ENCODE measurements at places on chromosomes 2 and 18. TPM values are rescaled to one million over a fixed set of nuclear protein-coding genes. Genes with fewer than 3 reads are reported as not detected.

GRCh38 chr2:235951493-235951892 lies 216.7 kb downstream of the GBX2 start:
- no peak for DNase-seq

DNA sequence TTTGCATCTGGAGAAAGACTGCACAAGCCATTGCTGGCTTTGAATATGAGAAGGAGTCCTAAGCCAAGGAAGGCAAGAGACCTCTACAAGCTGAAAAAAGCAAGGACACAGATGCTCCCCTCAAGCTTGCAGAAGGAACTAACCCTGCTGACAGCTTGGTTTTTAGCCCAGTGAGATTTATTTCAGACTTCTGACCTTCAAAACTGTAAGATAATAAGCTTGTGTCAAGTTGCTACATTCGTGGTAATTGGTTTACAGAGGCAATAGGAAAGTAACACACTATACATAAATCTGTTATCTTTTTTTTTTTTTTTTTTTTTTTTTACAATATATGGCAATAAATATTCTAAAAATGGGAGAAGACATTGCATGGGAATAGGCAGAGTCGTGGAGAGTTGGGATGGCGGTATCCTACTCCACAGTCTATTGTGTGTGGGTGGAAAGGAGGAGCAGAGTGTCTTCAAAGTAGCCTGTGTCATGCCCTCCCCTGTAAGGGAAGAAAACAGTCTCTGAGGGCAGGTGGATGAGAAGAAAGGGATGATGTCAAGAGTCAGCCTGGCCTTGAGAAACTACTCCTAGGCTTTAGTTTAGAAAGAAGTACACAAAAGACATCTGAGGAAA lies 196.9 kb downstream of the THSD7B start:
- DNase-seq: no peak

DNA sequence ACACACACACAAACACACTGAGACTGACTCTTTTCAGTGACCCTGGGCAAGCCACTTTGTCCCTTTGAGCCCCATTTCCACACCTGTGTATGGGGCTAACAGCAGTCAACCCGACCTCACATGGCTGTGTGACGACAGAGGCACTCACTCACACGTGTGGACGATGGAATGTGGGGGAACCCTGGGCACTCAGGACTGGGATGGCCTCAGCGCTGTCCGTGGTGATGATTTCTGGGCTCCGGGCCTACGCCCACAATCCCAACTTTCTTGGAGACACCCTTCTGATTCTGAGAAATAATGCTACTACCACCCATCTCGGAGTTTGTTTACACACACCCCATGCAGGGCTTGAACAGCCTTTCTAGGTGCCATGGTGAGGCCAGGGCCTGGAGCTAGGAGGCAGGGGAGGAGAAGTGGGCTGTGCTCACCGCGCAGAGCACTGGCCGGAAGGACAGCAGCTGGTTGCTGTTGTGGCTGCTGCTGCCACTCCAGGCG lies 1.5 kb downstream of the CRYBA2 start:
- DNase-seq: no peak

GRCh38 chr2:150425121-150425955 lies 62.1 kb downstream of the RND3 start:
- DNase-seq: no peak

The CD226 gene
- 1.9 TPM for total RNA-seq

DNA sequence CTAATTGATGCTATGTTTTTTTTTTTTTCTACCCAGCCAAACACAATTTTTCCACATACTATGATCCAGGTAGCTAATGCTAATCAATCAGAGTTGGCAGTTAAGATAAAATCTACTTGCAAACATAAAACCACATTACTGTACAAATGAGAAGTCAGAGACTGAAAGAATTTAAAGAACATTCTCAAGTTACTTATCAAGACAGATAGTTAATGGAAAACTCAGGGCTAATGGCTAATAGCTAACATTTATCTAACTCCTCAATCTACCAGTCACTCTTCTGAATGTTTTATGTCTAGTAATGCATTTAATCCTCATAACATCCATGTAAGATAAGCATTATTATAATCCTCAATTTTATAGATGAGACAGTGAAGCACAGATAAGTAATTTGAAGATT lies 537.6 kb upstream of the SETBP1 start:
- no peak for DNase-seq

The GALNT5 gene
- 2.0 TPM for total RNA-seq

- no peak for DNase-seq
Measured at GRCh38 chr2:68172990-68173700, 15.5 kb downstream of the PNO1 start.

Data from epithelial cell of proximal tubule (primary cell).